Muscle of back (tissue), 13 donors: ENCODE measurements at places on chromosomes 2 and 18. TPM values are rescaled to one million over a fixed set of nuclear protein-coding genes. Genes with fewer than 3 reads are reported as not detected.

- no peak for DNase-seq
Measured at GRCh38 chr2:45028276-45028675, 19.0 kb upstream of the SIX2 start.

The GPR55 gene
- not detected for polyA plus RNA-seq

DNA sequence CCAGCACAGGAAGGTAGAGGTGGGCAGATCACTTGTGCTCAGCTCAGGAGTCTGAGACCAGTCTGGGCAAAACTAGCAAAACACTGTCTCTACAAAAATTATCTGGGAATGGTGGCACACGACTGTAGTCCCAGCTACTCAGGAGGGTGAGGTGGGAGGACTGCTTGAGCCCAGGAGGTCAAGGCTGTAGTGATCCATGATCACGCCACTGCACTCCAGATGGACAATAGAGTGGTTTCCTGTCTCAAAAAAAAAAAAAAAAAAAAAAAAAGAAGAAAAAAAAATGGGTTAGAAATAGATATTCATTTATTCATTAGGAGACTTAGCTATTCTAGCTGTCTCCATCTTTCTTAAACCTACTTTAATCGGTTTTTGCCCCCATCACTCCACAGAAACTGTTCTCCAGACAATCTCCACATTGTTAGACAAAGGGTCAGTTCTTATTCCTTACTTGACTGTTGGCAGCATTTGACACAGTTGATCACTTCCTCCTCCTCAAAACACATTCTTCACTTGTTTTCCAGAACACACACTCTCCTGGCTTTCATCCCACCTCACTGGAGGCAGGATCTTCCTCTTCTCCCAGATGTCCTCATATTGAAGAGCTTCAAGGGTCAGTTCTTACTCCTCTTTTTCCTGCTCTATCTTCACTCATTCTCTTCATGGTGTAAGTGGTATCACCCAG, 103.1 kb downstream of the DTNB start:
- peak; percentile 41 for DNase-seq

The EGR4 gene
- polyA plus RNA-seq: not detected

GRCh38 chr2:85852937-85853498, 35.8 kb downstream of the ST3GAL5 start:
- no peak for DNase-seq

DNA sequence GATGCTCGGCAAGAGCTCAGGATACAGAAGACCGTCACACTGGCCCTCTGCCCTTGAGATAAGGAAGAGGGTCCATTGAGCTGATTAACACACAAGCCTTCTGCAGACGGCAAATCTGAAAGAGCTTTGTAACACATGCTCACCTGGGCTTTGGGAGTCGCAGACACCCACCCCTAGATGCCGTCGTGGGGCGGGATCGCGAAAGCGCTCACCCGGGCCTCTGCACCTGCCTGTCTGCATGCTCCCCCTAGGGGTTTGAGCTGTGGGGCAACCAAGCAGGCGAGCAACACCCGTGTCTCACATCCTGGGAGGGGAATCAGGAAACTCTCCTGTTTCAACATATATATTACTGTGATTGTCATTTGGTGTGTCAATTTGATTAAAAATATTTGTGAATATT, 99.8 kb upstream of the KCNH7 start:
- no peak for DNase-seq

The UPP2 gene
- polyA plus RNA-seq: not detected

DNA sequence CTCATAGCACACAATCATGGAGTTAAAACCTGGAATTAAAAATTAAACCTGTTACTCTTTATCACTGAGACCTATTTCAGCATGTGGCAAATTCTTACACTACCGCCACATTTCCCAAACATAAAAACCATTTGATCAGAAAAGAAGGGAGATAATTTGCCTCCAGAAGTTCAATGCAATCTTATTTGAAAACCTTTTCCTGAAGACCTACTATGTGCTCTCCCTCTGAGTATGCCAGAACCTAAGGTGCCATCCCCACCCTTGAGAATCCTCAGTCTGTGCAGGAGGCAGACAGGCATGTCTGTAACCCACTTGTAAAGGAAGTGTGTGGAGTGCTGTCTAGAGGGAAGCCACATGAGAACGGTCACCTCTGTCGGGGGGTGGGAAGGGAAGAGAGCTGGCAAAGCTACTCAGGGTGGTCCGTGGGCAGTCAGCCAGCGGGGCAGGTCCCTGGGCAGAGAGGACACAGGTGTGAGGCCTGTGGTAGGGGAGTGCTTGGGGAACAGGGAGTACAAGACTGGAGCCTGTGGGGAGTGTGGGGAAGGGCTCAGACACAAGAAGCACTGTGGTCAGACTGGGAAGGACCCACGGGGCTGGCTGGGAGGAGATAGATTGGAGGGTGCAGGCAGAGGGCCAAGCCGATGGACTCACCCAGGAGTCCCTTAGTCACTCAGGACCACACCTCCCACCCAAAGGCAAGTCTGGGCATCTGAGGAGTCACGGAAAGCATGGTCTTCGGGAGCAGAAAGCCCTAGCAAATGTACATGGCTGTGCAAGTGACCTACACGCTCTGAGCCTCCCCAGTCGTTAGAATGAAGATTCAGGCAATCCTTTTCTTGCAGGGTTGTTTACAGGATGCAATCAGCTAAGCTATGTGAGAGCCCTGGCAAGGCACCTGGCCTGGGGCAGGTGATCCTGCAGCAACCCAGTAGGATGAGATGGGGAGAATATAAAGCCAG, 22.8 kb downstream of the CRACDL start:
- DNase-seq: no peak

GRCh38 chr2:99648178-99648844, 158.5 kb upstream of the REV1 start:
- peak; percentile 66 for DNase-seq

DNA sequence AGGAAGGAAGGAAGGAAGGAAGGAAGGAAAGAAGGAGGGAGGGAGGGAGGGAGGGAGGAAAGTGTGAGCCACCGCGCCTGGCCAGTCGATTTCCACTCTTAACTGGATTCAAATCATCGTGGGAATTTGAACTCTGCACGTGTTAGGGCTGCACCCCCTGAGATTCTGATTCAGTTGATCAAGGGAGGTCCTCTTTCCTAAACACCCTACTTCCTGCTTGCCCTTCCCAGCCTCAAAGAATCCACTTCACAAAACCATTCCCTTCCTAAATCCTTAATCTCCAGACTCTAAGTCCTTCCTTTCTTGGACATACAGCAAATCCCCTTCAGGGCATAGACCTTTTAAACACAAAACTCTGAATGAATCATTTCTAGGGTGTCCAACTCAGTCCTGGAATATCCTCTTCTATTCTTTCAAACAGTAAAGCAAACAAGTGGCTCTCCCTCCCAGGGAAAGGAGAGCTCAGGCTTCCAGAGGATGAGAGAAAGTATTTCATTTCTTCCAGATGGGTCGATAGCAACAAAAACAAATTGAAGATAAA, 68.2 kb upstream of the MBOAT2 start:
- DNase-seq: no peak

DNA sequence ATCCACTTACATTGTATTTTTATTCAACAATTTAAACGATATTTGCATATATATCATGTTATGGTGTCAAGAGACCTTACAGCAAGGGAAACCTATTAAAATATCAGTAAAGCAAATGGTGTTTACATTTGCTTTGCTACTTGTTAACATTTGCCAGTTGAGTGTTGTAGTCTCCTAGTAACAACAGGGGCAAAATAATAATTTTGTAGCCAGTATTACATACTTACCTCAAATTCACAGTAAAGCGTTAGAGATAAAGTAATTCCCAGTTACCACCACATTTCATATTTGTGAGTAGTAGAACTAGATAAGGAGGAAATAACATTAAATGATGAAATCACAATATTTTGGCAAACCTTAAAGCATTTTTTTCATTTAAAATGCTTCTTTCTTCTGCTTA, 71.3 kb downstream of the FASTKD2 start:
- DNase-seq: no peak
